Esophagus muscularis mucosa (tissue), 4 donors: ENCODE measurements at places on chromosomes 11 and 22.
A peak's percentile ranks its signal among the peaks of the same experiment; 100 is the strongest.

GRCh38 chr11:45104006-45104789, 42.2 kb upstream of the PRDM11 start:
- DNase-seq = peak; percentile 64

- DNase-seq = no peak
Measured at GRCh38 chr11:1503708-1504104, 17.1 kb upstream of the MOB2 start.

DNA sequence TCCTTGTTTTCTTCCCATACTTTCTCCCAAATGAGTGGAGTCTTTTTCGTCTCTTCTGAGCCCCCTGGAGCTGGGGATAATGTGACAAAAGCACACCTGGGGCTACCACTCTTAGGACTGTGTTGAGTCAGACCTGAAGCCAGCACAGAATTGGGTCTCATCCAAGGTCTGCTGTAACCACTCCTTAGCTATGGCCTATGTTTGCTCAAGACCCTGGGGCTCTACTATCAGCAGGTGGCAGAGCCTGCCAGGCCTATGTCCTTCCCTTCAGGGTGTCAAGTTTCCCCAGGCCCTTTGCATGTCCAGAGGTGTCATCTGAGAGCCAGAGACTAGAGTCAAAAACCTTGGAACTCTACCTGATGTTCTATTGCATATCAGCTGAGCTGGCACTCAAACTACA, 335.7 kb downstream of the DDX10 start:
- peak; percentile 57 for DNase-seq

DNA sequence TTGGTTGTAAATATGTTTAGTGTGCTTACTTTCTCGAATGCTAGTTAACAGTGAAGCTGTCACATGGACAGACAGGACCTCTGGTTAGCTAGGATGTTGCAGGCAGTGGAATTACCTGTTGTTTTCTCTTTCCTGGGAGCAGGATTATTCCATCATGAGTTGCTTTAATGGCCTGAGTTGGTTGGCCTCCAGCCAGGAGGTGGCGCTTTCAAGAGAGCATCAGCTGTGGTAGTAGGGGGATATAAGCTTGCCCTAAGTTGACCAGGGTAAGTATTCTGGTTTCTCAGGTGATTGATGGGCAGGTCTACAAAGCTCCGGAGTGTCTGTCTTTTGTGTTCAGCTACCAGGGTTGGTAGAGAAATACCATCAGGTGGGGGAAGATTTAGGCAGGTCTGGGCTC, 43.5 kb downstream of the NELL1 start:
- DNase-seq = no peak

- DNase-seq = no peak
Measured at GRCh38 chr22:29353286-29353685, 35.1 kb downstream of the AP1B1 start.

GRCh38 chr11:102256251-102256650, 61.0 kb upstream of the BIRC3 start:
- no peak for DNase-seq
